ENCODE measurements at places on chromosomes 2 and 18.

DNA sequence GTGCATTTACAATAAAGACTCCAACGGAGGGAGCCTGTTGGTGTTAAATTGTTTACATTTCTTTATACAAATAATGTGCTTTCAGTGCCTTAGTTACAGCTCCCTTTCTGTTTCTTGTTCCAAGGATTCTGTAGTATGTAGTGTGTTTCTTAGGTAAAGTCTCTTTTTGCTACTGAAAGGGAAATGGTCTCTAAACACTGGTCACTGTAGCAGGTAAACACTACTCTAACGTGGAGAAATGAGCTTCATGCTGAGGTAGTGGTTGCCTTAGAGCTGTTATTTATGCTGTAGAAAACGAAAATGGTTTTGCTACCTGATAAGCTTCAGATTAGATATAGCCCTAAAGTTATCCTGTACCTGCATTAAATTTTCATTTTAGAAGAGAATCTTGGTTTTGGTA, 163.6 kb downstream of the CAPN13 start:
- DNase-seq: no peak

DNA sequence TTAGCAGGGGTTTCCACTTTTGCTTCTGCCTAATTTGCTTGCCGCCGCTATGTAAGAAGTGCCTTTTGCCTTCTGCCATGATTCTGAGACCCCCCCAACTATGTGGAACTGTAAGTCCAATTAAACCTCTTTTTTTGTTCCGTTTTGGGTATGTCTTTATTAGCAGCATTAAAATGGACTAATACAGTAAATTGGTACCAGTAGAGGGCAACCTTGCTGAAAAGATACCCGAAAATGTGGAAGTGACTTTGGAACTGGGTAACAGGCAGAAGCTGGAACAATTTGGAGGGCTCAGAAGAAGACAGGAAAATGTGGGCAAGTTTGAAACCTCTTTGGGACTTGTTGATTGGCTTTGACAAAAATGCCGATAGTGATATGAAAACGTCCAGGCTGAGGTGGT, 216.1 kb upstream of the FSIP2 start:
- no peak for DNase-seq

GRCh38 chr2:3492951-3493614, 26.2 kb downstream of the ADI1 start:
- no peak for DNase-seq

- DNase-seq: no peak
Measured at GRCh38 chr18:11271954-11272353, 122.6 kb upstream of the PIEZO2 start.

- no peak for DNase-seq
Measured at GRCh38 chr2:61707984-61708852, 145.6 kb downstream of the FAM161A start.

- no peak for DNase-seq
Measured at GRCh38 chr2:236700703-236701102, 131.1 kb downstream of the ACKR3 start.

DNA sequence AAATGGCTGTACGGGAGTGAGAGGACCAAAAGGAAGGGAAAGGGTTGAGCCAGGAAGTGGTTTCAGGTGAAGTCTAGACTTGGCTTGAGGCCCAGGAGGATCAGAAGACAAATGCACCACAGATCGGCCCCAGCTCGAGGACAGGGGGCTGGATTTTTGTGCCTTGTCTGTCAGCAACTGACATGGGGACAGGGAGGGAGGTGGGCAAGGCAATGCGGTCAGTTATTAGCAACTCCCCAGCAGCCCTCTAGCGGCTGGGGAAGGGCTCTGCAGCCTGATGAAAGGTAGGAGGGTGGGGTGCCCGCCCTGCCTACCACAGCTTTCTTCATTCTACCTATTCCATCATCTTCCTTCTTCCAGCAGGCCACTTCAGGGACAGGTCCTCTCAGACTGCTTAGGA, 50.0 kb downstream of the CPO start:
- DNase-seq: no peak

DNA sequence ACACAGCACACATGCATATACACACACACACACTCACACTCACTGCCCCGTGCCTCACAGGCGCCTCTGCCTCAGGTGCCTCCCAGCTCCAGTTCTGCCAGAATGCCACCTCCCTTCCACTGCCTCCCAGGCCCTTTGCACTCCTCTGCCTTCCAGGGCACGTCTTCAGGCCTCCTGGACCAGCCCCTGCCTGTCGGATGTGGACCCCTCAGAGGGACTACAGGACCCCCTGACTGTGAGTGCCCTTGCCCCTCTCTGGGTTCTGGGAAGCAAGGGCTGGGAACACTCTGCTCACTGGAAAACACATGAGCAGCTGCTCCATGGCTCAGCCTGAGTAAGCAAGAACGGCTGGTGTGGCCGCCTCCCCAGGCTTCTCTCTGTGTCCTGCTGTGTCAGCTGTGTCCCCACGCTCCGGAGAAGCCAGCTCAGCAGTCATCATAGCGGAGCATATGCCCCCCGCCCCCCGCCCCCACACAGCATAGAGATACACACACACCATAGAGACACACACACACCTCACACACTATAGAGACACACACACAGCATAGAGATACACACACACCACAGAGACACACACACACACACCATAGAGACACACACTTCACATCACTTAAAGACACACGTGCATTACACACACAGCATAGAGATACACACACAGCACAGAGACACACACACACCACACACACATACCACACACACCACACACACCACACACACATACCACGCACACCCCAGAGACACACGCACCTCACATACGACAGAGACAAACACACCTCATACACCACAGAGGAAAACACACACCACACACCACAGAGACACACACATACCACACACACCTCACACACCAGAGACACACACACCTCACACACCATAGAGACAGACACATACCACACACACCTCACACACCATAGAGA, 271.3 kb downstream of the CYRIA start:
- no peak for DNase-seq

GRCh38 chr2:15733867-15734673, 142.4 kb downstream of the DDX1 start:
- no peak for DNase-seq

DNA sequence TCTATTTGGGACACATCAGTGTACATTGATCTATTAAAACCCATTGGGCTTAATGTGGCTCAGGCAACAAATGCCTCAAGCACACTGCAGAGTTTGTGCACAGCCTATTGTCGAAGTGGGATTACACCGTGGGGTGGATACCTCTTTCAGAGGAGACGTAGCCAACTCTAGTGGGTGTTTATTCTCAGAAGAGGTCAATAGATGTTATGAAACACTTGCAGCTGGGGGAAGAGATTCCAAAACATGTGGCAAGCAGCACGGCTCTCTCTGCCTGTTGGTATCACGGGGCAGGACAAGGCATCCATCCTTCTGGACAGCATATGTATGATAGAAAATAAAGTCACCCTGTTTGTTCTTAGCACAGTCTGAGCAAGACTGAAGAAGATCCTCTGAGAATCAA, 121.4 kb upstream of the COPS8 start:
- DNase-seq: no peak

DNA sequence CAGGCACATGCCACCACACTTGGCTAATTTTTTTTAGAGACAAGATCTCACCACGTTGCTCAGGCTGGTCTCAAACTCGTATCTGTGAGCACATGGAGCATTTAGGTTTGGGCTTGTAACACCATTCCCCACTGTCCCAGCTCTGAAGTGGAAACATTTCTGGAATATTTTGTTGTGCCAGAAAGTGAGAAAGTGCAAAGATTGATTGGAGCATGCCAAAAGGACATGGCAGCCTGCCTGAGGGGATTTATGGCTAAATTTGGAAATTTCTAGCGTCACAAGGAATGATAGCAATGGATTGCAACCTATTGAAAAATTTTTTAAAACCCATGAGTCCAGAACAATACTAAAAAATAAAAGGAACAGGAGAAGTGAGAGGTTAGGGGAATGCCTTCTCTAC, 136.8 kb downstream of the ESCO1 start:
- no peak for DNase-seq

GRCh38 chr2:84417453-84418145, 41.5 kb downstream of the SUCLG1 start:
- DNase-seq: no peak

GRCh38 chr2:212991120-212991519, 160.3 kb downstream of the IKZF2 start:
- DNase-seq: no peak

- no peak for DNase-seq
Measured at GRCh38 chr2:26356111-26356510, 9.5 kb upstream of the ADGRF3 start.

DNA sequence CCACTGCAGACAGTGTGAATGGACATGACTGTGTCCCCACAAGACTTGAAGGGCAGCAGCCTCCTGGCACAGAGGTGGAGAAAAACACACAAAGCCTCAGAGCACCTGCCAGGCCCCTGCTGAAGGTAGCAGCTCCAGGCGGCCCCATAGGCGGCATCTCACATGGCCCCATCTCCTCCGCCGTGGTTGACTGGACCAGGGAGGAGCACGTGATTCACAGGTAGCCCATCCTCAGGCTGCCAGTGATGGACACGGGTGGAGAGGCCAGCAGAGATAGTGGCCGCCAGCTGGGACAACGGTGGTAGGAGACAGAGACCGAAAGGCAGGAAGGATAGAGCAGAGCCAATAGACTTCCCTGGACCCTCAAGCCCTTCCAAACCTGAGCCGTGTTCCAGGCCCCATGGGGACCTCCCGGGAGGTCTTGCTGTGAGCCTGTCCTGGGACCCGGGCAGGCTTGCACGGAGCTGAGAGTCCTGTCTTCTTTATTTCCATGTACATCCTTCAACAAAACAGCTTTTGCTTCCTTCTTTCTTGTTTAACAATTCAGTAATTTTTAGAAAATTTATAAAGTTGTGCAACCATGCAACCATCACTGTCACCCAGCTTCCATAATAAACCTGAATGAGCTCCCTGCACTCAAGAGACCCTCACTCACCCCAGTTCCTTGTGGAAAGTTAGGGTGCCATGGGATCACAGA, 26.9 kb downstream of the GPR55 start:
- no peak for DNase-seq

- no peak for DNase-seq
Measured at GRCh38 chr2:232977438-232977971, 35.6 kb downstream of the NGEF start.

- no peak for DNase-seq
Measured at GRCh38 chr2:11858883-11859282, 112.5 kb downstream of the LPIN1 start.

DNA sequence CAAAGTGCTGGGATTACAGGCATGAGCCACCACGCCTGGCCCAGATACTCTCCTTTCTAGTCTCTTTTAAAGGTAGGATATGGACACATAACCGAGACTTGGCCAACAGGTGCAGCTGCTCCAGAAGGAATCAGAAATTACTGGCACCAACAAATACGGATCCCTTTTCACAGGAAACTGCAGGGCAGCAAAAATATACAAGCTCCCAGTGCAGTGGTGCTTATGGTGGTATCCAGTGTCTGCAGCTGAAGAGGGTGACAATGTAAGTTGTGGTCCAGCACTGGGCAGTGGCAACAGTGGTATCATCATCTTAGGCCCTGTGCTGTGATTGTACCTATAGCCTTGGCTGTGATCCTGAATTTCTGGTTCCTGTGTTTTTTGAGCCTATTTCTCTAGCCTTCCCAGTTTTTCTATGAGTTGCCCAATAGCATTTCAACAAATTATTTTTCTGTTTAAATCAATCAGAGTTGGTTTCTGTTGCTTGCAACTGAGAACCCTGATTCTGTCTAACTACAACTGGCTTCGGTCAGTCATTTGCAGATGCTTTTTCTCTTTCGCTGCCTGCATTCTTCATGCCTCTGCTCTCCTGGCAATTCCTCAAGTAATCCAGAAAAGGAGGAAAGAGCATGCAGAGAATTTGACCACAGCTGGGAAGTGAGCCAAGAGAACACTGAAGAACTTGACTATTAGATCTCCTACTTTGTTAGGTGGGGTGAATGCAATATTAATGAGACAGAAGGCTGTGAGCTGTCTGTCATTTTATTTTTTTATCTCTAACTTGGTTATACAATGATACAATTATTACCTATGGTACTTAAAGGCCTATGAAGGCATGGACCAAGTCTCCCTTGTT, 30.8 kb upstream of the EML4 start:
- DNase-seq: no peak

- DNase-seq: no peak
Measured at GRCh38 chr2:173605994-173606393, 251.3 kb downstream of the CDCA7 start.

DNA sequence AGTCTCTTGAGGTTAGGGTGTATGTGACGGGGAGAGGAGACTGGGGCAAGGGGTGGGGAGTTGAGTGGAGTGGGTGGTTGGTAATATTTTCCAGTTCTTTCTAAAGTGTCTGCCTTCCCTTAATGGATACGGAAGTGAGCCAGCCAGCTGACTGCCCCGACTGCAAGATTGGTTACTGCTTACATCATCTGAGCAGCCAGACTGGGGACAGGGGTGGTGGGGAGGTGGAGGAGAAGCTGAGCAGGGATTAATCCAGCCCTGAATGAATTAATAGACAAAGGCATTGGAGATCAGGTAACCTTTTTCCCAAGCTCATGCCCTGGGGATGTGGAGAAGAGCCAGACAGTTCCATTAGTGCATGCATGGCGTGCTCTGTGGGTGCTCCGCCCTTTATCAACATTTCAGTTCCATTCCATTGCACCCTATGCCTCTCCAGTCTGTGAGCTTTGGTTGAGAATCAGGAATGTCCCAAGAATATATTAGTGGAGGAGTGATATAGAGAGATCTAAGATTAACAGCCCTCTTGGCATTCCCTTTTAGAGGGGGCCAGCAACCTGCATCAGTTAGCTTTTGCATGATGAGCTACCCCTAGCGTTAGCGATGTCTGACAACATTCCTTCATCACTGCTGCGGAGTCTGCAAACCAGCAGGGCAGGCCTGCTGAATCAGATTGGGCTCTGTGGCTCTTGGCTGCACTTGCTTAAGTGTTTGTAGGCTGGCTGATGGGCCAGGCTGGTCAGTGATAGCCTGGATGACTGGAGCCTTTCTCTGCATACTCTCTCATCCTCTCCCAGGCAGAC, 67.4 kb downstream of the TNP1 start:
- DNase-seq: no peak

- DNase-seq: no peak
Measured at GRCh38 chr2:132560562-132560961, 109.4 kb downstream of the LYPD1 start.

- no peak for DNase-seq
Measured at GRCh38 chr2:118686346-118686745, 161.1 kb downstream of the EN1 start.

- DNase-seq: no peak
Measured at GRCh38 chr2:26921323-26921722, 49.1 kb upstream of the MAPRE3 start.

- DNase-seq: no peak
Measured at GRCh38 chr18:78903436-78904178, 76.0 kb upstream of the SALL3 start.

GRCh38 chr2:46676198-46676597, 196.8 kb downstream of the TMEM247 start:
- no peak for DNase-seq

All from stimulated activated CD8-positive, alpha-beta memory T cell treated with anti-CD3 and anti-CD28 coated beads, Interleukin-12 subunit alpha, Interleukin-12 subunit beta, amount 100 ng/mL, for 1 hour (primary cell).